ENCODE measurements at places on chromosomes 12 and 14.

DNA sequence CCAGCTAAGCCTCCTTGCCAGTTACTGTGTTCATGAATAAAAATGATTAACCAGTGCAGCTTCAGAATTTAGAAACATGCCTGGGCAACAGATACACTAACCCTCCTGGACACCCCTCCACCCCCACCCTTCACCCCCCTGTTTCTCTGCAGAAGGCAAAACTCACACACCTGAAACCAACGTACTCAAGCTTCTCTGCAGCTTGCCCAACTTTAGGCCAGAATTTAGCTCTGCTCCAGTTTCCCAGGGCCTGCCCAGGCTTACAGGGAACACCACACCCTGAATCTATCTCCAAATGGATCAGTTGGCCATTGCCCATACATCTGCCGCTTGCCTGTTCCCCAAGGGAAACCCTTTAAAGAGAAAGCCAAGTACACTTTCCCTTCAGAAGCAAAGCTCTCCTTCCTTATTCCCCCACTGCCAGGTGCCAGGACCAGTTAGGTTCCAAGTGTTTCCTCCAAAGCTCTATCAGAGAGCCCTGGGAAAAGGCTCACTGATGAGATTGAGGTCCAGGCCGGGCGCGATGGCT is 1.8 kb upstream of the SPPL3 start:
- DNase-seq: no peak

GRCh38 chr14:71119832-71120231 is 212.6 kb downstream of the PCNX1 start:
- DNase-seq: no peak

DNA sequence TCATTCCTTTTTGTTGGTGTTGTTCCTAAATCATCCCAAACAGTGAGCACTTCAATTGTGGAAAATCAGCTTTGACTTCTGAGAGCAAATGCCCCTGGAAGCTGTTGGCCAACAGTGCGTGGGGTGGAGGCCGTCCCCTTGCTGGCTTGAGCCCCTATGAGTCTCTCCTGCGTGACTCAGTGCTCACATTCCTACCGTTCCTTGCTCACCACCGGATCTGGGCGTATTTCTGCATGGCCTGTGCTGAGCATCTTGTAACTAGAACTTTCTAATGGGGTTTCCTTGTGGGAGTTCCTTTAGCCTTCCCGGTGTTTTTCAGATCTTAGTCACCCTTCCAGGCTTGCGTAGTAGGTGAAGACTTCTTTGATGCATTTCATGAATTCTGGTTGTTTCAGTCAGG is 14.7 kb downstream of the SERPINA1 start:
- no peak for DNase-seq

- no peak for DNase-seq
Measured at GRCh38 chr14:101947577-101947903, 16.8 kb upstream of the DYNC1H1 start.

DNA sequence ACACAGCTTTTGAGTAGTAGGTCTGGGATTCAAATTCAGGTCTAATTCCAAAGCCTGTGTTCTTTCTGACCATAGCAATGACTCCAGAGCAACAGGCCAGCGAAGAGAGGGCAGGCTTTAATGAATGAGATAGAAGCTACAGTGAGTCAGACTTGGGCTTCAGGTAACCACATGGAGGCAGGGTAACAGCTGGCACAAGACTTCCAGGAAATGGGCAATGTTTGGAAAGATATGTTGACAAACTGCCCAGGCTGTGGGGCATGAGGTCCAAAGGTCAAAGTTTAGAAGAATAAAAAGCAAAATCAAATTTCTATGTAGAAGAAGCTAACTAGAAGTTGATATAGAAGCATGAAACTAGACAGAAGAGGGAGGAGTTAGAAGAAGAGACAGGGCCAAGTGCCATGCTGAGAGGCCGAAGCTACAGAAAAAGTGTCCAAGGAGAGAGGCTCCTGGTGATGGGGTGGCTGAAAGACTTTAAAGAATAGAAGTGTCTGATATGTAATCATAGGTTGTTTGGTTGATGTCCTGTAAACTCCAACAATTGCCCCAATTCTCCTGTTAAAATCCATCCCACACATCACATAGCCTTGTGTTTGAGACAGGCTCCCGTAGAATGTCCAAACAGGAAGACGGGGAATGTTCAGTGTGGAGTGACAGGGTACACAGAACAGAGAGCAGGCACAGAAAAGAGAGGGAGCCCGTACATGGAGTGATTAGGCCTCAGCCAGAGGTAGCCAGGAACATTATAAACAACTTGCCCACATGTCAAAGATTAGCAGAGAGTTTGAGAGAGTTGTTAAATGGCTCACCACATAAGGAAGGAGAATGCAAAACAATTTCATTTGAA is 384.7 kb downstream of the CCDC91 start:
- no peak for DNase-seq

- DNase-seq: no peak
Measured at GRCh38 chr12:104963757-104964156, 5.7 kb upstream of the SLC41A2 start.

DNA sequence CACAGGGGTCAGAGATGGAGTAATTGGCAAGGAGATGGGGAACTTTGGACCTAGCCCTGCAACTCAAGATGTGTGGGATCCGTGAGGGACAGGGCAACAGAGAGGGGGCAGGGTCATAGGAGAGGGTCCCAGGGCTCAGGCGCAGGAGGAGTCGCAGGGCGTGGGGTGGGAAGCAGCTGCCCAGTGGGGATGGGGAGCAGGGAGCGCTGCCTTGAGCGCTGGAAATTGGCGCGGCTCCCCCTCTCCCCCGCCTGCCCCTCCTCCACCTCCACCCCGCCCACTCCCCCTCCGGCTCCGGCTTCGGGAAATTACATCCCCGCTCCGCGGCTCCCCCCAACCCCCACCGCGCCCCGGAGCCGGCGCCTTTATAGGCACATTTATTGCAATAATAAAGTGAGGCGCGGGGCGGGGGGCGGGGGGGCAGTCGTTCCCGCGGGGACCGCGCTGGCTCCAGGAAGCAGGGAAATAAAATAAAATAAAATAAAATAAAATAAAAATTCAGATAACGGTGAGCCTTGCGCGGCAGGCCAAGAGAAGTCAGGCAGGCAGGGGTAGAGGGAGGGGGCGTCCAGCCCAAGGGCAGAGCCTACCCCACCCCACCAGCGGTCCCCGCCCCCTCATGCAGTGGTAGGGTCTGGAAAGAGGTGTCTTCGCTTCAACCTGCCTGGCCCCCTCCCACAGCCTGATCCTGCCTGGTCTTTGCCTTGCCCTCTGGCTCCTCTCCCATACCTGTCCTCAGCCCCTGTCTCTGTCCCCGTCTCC is 3.6 kb downstream of the NXPH4 start:
- DNase-seq: no peak

GRCh38 chr14:26276757-26277156 is 321.1 kb downstream of the NOVA1 start:
- no peak for DNase-seq

- DNase-seq: no peak
Measured at GRCh38 chr12:89225808-89226411, 126.4 kb downstream of the DUSP6 start.

- peak; percentile 53 for DNase-seq
Measured at GRCh38 chr12:76084863-76085519, 506 bp upstream of the NAP1L1 start.

GRCh38 chr14:75434890-75435248 is 7.0 kb downstream of the JDP2 start:
- no peak for DNase-seq

- DNase-seq: no peak
Measured at GRCh38 chr14:56524971-56525677, 54.5 kb upstream of the TMEM260 start.

DNA sequence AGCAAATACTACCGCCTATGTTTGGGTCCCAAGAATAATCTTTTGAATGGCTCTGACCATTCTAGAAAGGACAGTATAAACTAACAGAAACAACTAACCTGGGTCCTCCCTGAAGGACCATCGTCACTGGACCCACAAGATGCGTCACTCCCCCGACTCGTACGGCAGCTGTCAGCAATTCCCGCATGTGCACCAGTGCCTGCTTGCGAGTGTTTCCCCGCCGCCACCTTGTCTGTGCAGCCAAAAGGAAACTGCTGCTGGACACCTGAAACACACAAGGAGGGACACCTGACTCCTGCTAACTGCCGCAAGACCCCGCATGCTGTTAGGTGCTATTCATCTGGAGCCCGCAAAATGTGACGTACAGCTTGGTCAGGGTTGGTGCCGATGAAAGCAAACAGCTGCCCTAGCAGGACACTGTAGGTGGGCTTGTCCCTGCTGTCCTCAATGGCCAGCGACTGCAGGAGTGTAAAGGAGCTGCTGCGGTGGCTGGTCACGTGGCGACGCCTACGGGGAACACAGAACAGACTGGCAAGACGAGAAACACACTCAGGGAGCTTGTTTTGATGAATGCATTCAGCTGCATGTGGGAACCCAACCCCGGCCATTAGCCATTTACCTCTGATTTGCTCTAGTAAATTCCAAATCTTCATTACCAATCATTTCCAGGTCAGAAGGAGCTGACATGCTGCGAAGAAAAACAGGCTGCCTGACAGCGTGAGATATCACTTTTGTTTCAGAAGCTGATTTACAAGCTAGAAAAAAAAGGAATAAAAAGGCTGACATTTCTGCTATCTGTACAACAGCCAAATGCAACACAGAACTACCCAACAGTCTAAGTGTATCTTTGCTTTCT is 118.1 kb downstream of the TRAFD1 start:
- no peak for DNase-seq

DNA sequence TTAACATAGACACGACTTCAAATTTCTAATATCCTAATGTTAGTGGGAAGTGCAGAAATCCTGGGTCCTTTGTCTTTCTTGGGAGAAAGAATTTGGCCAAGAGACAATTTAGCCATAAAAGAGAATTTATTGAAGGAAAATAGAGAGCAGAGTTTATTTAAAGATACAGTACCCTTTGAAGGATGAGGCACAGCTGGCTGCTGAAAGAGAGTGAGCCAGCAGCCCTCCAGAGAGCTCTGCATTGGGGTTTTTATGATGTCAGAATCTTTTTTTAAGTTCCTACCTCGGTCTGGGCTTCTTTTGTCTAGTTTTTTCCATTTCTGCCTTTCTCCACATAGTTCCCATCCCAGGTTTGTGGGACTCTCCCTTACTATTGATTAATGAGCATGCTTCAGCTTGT is 37.5 kb downstream of the CCER1 start:
- no peak for DNase-seq

Data from naive thymus-derived CD8-positive, alpha-beta T cell (primary cell).